ENCODE measurements at places on chromosomes 16 and 17.

DNA sequence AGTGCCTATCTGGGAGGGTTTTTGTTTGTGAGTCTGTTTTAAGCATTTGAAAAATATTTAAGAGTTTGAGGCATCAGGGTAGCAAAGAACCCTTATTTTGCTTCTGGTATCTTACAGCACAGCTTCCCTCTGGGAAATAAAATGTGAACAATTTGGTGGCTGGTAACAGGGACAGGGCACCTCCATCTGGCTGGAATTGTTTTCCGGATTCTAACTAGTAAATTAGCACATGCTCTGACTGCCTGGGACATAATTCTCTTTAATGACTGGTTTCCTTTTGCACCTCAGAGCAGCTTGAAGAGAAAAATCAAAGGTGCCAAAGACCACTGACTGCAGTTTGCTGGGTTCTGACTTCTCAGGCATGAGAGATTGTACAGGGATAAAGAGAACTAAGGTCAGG lies 469.1 kb downstream of the GRIN2A start:
- no peak for DNase-seq

DNA sequence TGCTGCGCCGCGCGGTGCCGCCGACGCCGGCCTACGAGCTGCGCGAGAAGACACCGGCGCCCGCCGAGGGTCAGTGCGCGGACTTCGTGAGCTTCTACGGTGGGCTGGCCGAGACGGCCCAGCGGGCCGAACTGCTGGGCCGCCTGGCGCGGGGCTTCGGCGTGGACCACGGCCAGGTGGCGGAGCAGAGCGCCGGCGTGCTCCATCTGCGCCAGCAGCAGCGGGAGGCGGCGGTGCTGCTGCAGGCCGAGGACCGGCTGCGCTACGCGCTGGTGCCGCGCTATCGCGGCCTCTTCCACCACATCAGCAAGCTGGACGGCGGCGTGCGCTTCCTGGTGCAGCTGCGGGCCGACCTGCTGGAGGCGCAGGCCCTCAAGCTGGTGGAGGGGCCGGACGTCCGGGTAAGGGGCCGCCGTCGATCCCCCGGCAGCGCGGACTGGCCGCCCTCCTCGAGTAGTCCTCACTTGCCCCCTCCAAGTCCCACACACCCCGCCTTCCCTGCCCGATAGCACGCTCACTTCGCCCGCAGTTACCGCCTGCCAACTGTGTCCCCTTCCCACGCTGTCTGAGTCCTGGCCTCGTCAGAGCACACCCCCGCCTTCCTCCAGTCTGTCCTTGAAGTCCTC lies 470 bp downstream of the MLYCD start:
- no peak for DNase-seq

- no peak for DNase-seq
Observed at GRCh38 chr17:82900741-82901140, 60.9 kb upstream of the ZNF750 start.

- no peak for DNase-seq
Observed at GRCh38 chr16:87765473-87765775, 362 bp downstream of the KLHDC4 start.

- no peak for DNase-seq
Observed at GRCh38 chr17:10107316-10108165, 90.9 kb downstream of the GAS7 start.

DNA sequence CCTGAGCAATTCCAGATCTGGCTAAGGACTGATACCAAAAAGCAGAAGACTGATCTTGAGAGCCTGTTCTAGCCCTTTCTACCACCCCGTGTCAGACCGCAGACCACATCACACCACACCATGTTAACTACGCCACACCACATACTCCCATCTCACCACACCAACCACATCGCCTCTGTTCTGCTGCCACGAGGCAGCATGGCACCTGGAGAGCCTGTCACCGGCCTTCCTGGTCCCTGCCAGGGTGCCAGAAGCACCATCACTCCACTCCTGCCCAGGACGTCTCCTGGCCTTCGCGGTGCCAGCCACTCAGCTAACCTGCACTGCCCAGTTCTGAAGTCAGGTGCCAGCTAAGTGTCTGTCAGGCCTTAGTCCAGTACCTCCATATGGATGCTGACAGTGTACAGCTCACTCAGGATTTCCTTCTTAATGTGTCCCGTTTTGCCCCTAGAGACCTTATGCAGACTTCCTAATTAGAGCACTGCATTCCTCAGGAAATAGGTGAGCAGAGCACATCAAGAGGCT lies 37.2 kb upstream of the BCAR1 start:
- DNase-seq: no peak

- no peak for DNase-seq
Observed at GRCh38 chr16:87528690-87529579, 36.1 kb upstream of the ZCCHC14 start.
